Activated CD8-positive, alpha-beta memory T cell treated with anti-CD3 and anti-CD28 coated beads, Interleukin-2, amount 50 U/mL, for 4 hours (primary cell): ENCODE measurements at places on chromosomes 4 and X.

GRCh38 chr4:16140879-16141249 is 57.0 kb upstream of the PROM1 start:
- no peak for DNase-seq

- DNase-seq, result no peak
Observed at GRCh38 chrX:112643721-112644120, 36.0 kb downstream of the LHFPL1 start.

- DNase-seq, result no peak
Observed at GRCh38 chr4:81508411-81509185, 36.9 kb upstream of the RASGEF1B start.

GRCh38 chr4:99029852-99030251 is 34.3 kb downstream of the METAP1 start:
- DNase-seq, result no peak
